ENCODE measurements at places on chromosomes 3 and 15. TPM values are rescaled to one million over a fixed set of nuclear protein-coding genes. Genes with fewer than 3 reads are reported as not detected.

- no peaks in the 10 kb centered on the region for H3K4me1 ChIP-seq
- DNase-seq = peak; percentile 39
- no peaks in the 10 kb centered on the region for H3K36me3 ChIP-seq
Observed at GRCh38 chr3:159266779-159267178, 464.9 kb downstream of the MFSD1 start.

GRCh38 chr3:171548917-171549316, 88.7 kb upstream of the TNIK start:
- H3K27ac ChIP-seq = no peak overlapping the region
- H3K4me3 ChIP-seq = no peak overlapping the region
- DNase-seq = no peak
- no peaks in the 10 kb centered on the region for H3K36me3 ChIP-seq

DNA sequence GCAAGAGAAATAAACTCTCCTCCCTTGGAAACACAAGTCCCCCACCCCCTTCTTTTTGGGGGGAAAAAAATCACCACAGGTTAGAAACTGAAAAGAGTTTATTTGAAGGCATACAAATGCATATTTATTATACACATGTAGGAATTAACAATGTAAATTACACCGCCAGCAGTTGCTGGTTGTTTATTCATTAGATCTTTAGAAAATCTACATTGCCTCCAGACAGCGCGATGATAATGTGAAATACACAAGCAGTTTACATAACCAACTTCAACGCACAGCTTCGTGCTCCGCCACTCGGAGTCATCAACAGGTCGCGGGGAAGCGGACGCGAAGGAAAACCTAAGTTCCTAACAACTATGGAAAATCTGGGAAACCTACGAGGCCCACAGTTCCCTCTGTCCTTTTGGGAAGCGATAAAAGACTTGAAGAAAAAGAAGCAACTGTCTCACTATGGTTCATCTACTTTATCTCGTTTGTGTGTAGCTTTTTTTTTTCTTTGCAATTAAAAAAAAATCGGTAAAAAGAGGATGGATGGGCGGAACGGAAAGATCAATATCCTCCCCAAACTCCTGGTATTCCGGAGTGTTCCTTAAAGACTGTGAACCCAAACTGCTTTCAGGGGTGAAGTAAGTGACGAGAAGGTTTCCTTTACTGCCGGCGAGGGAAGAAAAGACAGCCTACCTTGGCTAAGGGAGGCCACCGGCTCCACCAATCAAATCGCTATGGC, 8.4 kb upstream of the FOXB1 start:
- peaks cover 70% of the 10 kb centered on the region for H3K4me1 ChIP-seq
- H3K27ac ChIP-seq = peak overlapping the region; percentile 75
- peaks cover 99% of the 10 kb centered on the region for H3K27me3 ChIP-seq
- no peaks in the 10 kb centered on the region for H3K36me3 ChIP-seq
- DNase-seq = no peak

Gene CDCP1
- 2.8 TPM for total RNA-seq

GRCh38 chr3:196219970-196220311, 3.6 kb downstream of the SLC51A start:
- peak overlapping the region; percentile 78 for H3K4me3 ChIP-seq
- peaks cover 17% of the 10 kb centered on the region for H3K4me1 ChIP-seq

DNA sequence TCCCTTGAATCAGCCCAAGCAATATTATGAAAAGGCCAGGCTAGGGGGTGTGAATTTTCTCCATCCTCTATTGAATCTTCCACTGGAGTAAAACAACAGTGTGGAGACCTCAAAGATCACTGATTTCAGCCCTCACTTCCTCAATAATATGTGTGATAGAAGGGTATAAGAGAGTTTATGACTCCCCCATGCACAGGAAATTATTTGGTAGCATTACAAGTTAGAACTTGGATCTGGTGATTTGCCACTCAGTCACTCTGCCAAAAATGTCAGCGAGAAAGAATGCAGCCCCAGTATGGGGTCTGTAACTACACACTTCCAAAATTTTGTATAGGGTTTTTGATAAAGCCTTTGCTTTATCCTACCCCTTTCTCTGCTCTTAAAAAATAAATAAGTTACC, 81.0 kb upstream of the KCNMB2 start:
- H3K27ac ChIP-seq = no peak overlapping the region
- H3K27me3 ChIP-seq = peaks cover 28% of the 10 kb centered on the region
- no peak overlapping the region for H3K4me3 ChIP-seq
- no peak for DNase-seq
- no peaks in the 10 kb centered on the region for H3K4me1 ChIP-seq
- no peaks in the 10 kb centered on the region for H3K36me3 ChIP-seq

GRCh38 chr3:30676424-30677346, 70.3 kb downstream of the TGFBR2 start:
- peak overlapping the region; percentile 96 for H3K27ac ChIP-seq
- H3K4me1 ChIP-seq = peaks cover 94% of the 10 kb centered on the region
- peaks cover 58% of the 10 kb centered on the region for H3K36me3 ChIP-seq
- no peak for DNase-seq
- peak overlapping the region; percentile 82 for H3K4me3 ChIP-seq

Gene GALNT15
- total RNA-seq = 0.30 TPM

- H3K27me3 ChIP-seq = peaks cover 7% of the 10 kb centered on the region
- no peak overlapping the region for H3K4me3 ChIP-seq
- no peaks in the 10 kb centered on the region for H3K4me1 ChIP-seq
- H3K27ac ChIP-seq = no peak overlapping the region
Observed at GRCh38 chr3:123678108-123678511, 93.3 kb upstream of the HACD2 start.

Gene RTP1
- not detected for total RNA-seq
